ENCODE measurements at places on chromosomes 11 and 22.

DNA sequence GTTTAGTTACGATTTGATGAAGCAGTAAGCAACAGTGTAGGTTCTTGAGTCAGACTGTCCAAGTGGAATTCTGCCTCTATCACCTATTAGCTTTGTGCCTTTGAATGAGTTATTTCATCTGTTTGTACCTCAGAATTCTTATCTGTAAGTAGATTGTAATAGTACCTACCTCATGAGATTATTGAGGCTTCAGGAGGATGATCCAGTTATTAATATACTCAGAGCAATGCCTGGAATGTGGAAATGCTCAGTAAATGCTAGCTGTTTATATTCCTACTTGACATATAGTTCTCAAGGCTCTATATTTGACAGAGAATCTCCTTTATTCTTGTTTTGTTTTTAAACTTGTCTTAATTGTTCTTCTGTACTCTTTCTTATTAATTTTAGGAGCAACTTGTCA, 70.1 kb downstream of the SFI1 start:
- no peak for DNase-seq

- no peak for DNase-seq
These were observed 119.8 kb downstream of the CSTPP1 start for GRCh38 chr11:47056261-47056915.

GRCh38 chr22:44646668-44647067, 55.3 kb upstream of the PRR5 start:
- DNase-seq = no peak

DNA sequence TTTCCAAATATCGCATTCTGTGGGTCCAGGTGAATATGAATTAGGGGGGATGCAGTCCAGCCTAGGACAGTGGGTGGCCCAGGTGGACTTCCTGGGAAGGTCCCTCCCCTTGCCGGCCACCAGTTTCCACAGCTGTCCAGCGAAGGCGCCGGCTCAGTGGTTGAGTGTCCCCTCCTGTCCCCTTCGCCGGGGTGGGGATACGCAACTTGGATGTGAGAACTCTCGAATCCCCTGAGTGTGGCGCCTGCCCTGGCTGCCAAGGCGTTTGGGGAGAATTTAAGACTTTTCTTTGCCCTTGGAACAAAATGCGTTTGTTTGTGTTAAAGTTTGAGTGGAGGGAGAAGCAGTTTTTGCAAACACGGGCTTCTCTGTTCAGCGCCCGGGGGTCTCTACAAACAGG, 123.7 kb downstream of the KCNQ1OT1 start:
- peak; percentile 25 for DNase-seq

DNA sequence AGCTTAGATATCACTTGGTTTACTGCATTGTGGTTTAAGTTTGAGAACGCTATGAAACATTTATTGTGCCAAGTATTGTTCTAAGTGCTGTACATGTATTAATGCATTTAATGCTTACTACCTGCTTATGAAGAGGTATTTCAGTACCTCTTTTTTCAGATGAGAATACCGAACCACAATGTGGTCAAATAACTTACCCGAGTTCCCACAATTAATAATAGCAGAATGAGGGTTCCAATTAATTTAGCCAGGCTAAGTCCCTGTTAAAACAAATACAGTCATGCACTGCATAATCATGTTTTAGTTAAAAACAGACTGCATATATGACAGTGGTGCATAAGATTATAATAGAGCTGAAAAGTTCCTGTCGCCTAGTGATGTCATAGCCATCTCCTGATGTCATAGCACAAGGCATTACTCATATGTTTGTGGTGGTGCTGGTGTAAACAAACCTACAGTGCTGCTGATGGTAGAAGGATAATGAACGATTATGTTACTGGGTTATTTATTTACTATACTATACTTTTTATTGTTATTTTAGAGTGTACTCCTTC, 4.3 kb downstream of the ZC3H12C start:
- no peak for DNase-seq

GRCh38 chr11:83039566-83039965, 32.1 kb downstream of the RAB30 start:
- DNase-seq = no peak

- DNase-seq = no peak
These were observed 72.4 kb upstream of the VSTM5 start for GRCh38 chr11:93922830-93923229.

GRCh38 chr22:33575041-33575440, 345.2 kb downstream of the LARGE1 start:
- no peak for DNase-seq
